ENCODE measurements at places on chromosomes 4 and X.

GRCh38 chr4:23144707-23145106, 452.0 kb downstream of the GBA3 start:
- H3K4me3 ChIP-seq, result no peak overlapping the region
- no peaks in the 10 kb centered on the region for H3K36me3 ChIP-seq
- peaks cover 4% of the 10 kb centered on the region for H3K27me3 ChIP-seq
- no peak for DNase-seq
- H3K4me1 ChIP-seq, result no peaks in the 10 kb centered on the region
- no peak overlapping the region for H3K27ac ChIP-seq

DNA sequence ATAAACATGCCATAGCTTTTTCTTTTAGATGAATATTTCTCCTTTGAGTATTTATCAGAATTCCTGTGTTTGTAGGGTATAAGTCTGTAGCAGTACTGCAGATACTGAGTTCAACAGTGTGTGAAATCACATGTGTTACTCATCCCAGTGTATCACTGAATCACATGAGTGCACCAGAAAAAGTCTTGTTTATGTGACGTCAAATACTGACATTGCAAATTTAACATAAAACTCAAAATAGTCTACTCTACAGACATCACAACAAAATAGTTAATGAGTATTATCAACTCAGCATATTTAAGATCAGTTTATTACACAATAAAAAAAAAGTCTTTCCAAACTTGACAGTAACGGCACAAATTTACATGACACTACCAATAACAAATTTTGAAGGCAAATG, 221.3 kb downstream of the DCTD start:
- DNase-seq, result no peak
- no peaks in the 10 kb centered on the region for H3K4me1 ChIP-seq
- no peaks in the 10 kb centered on the region for H3K36me3 ChIP-seq
- no peak overlapping the region for H3K27ac ChIP-seq

- H3K27ac ChIP-seq, result no peak overlapping the region
- peaks cover 2% of the 10 kb centered on the region for H3K4me1 ChIP-seq
- H3K36me3 ChIP-seq, result no peaks in the 10 kb centered on the region
- no peak for DNase-seq
- H3K4me3 ChIP-seq, result no peak overlapping the region
Measured at GRCh38 chrX:149903889-149904748, 23.1 kb downstream of the MAGEA8 start.

DNA sequence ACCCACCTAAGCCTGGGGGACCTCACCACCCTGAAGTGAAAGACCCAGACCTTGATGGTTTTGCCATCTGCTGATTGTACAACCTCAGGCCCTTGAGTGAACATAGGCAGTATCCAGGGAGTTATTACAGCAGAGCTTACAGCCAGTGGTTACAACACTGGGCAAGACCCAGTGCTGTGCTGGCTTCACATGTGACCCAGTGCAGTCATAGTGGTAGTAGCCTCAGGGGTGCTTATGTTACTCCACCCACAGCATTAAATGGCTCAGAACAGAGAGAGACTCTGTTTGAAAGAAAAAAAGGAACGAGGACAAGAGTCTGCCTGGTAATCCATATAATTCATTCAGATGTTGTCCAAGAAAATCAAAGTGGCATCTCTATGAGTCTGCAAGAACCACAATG, 45.2 kb upstream of the DACH2 start:
- H3K36me3 ChIP-seq, result no peaks in the 10 kb centered on the region
- H3K4me3 ChIP-seq, result no peak overlapping the region
- H3K27me3 ChIP-seq, result no peaks in the 10 kb centered on the region
- H3K4me1 ChIP-seq, result no peaks in the 10 kb centered on the region
- H3K27ac ChIP-seq, result no peak overlapping the region

DNA sequence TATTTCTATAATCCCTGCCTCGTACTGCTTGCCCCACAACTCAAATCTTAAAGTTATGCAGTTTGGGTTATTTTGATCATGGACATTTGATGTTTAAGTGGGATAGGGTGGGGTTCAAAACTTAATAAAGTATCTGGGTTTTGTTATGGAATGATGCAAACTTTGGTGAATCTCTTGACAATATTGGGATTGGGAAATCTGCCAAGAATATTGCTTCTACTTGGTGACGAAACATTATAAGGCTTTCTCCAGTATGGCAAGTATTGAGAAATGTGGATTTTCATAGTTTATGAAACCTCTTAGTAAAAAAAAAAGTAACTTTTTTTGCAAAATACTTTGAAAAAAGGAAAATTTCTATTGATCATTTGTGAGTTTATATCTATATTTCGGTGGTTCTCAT, 130.8 kb upstream of the SFRP2 start:
- no peak overlapping the region for H3K4me3 ChIP-seq
- no peaks in the 10 kb centered on the region for H3K36me3 ChIP-seq
- no peak overlapping the region for H3K27ac ChIP-seq
- no peaks in the 10 kb centered on the region for H3K4me1 ChIP-seq
- no peak for DNase-seq

DNA sequence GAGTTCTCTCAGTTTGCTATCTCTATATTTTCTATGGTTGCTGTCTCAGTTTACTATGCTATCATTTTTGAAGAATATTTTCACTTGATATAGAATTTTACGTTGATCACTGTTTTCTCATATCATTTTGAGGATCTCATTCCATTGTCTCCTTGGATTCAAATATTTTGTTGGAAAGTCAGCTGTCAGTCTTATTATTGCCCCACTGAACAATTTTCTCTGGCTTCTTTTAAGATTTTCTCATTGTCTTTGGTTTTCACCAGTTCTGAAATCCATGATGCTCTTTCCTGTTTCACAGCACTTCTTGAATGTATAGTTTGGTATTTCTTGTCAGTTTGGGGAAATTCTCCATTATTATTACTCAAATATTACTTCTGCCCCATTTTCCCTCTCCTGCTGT, 81.1 kb downstream of the ENPP6 start:
- no peaks in the 10 kb centered on the region for H3K4me1 ChIP-seq
- H3K27me3 ChIP-seq, result peaks cover 13% of the 10 kb centered on the region
- no peak for DNase-seq
- H3K27ac ChIP-seq, result no peak overlapping the region

Data from naive thymus-derived CD8-positive, alpha-beta T cell (primary cell).